Stimulated activated CD4-positive, alpha-beta T cell treated with anti-CD3 and anti-CD28 coated beads, Interleukin-1b, Interleukin-23, amount 100 ng/mL, for 1 hour (primary cell): ENCODE measurements at places on chromosomes 2 and 18.

DNA sequence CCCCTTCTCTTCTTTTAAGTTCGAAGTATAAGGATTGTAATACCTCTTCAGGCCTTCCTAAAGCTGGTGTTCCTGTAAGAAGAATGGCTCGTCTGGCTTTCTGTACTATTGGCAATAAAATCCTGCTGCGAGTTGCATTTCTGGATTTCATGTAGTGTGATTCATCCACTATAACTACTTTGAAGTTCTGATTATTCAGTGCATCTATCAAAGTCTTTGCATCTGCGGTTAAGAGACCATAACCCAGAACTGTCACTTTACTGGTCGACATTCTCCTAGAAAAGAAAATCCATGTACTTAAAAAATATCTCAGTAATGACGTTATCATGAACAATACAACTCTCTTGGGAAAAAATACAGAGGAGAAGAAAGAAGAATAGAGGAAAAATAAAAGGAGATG, 181.1 kb downstream of the ZRANB3 start:
- no peak for DNase-seq

- no peak for DNase-seq
Measured at GRCh38 chr2:163859951-163860350, 124.1 kb upstream of the FIGN start.

DNA sequence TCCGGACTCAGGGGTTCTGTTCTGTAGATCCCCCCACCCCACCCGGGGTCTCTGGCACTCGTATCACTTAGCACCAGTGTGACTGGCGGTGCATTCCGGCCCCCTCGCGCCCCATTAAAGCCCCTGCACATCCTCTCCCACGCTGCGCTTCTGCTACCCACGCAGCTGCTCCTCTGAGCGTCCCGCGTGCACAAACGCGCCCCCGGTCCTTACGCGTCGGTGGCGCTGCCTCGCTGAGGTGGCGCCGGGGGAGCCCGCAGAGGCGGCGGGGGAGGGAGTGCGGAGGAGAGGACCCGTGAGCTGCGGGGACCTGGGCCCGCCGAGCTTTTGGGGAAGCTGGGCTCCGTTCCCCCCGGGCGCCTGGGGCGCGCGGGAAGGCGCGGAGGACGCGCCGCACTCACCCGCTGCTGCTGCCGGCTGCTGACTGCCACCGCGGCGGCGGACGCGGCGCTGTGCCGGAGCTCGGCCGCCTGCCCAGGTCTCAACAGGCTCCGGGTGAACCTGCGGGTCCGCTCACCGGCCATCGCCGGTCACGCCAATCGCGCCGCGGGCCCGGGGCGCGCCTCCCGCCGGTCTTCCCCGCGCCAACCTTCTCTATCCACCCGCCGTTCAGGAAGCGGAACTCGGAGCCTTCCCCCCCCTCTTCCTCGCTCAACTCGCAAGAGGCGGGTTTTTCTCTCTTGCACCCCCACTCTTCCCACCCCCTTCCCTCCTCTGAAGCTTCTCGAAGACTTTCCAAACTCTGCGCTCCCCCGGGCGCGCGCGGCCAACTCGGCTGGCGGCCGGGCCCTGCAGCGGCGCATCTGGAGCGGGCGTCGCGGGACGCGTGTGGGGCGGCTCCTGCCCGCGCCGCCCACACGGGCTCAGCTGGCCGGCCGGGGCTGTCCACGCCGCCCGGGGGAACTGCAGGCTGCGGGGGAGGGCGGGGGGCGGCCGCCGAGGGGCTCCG, at the start of gene DOCK10:
DOCK10 (minus strand) TSS at position 618 of the 949 bp plus-strand sequence; CDS start at position 524, 94 bp downstream.
- peak; percentile 46 for DNase-seq

DNA sequence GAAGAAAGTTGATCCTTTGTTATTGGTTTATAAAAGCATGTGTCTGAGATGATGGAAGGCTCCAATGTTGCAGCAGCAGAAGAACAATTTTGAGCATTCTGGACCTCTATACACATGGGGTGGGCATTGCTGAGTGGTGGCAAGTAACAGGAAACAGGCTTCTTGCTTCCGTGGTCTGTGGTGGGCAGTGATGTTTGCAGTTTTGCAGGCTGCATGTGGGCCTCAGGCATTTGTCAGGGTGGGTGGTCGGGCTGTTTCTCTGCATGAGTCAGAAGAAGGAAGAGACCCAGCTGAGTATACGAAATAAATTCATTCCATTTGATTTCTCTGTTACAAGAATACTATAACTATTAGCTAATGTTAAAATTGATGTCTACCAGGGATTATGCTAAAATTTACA, 239.5 kb upstream of the COL3A1 start:
- DNase-seq, result no peak

GRCh38 chr2:10588931-10589330, 100.8 kb downstream of the NOL10 start:
- DNase-seq, result no peak

DNA sequence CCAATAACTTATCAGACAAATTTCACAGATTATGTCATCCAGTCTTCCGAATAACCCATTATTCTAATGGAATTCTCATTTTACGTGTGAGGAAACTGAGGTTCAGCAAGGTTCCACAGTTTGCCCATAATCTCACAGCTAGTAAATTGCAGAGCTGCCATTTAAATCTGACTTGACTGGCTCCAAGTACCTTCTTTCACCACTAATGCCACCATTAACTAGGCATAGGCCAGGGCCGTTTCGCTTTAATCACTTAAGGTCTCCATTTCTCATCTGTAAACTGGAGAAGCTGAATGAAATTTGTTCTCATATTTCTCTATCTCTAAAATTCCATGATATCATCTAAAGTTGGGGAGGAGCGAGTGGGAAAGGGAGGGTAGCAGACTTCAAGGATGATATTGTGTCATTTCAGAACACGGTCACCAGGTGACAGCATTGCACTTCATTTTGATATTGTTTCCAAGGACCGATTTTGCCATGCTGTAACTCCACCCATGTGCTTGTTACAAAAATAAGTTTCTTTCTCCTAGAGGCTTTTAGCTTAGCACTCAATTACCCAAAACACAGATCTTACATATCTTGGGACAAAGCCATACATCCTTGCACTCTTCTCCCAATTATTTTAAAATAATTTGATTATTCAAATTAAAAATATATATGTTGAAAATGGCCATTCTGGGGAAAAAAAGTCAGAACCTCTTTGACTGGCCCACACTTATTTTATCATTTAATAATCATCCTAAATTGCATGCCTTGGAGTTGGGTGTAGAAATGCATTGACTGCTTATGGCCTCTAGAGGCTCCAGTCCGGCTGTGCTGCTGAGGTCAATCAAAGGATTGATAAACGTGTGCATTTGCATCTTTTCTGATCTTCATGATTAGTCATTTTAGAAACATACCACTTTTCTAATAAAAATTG, 123.8 kb downstream of the AKAIN1 start:
- DNase-seq, result no peak

DNA sequence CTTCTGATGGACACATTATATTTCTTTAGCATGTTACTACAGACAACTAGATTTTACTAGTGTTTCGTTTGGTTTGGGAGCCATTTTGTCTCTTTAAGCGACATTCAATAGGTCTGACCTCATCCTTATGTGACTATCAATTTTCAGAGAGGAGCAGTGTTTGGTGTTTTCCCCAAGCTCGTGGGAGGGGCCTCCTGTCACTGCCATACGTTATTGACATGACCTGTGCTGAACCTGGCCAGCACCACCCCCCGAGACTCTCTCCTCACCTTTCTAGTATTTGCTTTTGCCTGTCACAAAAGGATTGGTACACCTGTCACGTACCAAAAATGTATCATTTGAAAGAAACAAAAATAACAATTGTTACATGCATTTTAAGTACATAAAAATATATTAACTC, 69.3 kb downstream of the PSMG2 start:
- DNase-seq, result no peak

- no peak for DNase-seq
Measured at GRCh38 chr2:45874344-45874743, 222.9 kb downstream of the PRKCE start.

DNA sequence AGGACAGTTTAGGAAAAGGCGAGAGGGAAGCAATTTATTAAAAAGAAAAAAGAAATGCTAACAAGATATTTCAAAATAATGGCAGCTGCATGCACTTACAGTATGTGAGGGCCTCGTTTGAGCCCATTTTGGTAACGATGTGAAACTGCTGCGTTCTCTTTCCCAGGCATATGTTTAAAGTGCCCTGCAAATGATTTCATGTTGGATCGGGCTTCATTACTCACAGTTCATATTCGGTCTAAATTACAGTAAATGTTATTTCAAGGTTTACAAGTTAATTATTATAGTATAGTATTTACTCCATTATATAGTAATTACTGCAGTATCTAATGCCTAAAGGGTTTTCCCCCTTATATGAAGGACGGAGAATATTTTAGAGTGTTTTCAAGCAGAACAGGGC, 679.1 kb downstream of the BCL11A start:
- no peak for DNase-seq

- DNase-seq, result no peak
Measured at GRCh38 chr2:191833356-191833755, 13.5 kb downstream of the CAVIN2 start.

- DNase-seq, result no peak
Measured at GRCh38 chr2:155209696-155210450, 511.4 kb downstream of the KCNJ3 start.

DNA sequence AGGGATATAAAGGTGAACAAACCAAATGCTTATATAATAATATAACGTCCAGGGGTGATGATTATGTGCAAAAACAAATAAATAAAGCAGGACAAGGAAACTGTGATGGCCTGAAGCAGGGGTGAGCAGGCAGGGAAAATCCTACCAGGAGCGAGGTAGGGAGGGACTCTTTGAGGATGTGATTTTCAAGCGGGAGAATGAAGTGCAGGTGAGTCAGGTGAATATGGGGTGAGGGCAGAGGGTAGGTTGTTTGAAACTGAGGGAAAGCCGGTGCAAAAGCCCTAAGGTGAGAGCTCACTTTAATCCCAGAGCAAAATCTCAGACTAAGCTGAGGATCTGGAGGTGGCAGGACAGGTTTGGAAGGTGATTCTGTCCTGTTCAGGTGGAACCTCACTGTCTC, 40.7 kb downstream of the CYP26B1 start:
- no peak for DNase-seq

DNA sequence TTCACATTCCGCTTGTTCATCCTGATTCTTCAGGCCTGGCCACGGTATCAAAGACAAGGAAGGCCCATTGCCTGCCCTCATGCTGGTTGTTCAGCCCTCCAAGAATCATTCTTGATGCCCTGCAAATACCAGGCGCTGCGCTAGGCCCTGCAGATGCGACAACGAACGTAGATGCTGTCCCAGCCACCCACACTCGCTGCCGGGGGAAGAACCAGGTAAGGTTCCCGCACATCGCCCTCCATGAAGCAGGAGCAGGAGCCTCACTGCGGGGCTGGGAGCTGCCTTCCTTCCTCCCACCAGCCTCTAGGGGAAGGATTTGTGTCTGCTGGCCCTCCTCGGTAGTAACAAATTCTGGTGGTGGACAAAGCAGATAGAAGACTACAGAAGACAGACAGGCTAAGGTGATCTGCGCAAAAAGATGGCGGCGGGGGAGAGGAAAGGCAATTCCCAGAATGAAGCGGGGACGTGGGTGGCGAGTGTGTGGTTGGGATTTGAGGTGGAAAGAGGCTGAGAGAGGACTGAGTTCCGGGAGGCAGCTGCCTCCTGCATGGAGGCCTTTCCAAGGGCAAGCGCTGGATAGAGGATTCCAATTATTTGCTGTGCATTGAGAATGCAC, 19.8 kb upstream of the GPR55 start:
- no peak for DNase-seq

DNA sequence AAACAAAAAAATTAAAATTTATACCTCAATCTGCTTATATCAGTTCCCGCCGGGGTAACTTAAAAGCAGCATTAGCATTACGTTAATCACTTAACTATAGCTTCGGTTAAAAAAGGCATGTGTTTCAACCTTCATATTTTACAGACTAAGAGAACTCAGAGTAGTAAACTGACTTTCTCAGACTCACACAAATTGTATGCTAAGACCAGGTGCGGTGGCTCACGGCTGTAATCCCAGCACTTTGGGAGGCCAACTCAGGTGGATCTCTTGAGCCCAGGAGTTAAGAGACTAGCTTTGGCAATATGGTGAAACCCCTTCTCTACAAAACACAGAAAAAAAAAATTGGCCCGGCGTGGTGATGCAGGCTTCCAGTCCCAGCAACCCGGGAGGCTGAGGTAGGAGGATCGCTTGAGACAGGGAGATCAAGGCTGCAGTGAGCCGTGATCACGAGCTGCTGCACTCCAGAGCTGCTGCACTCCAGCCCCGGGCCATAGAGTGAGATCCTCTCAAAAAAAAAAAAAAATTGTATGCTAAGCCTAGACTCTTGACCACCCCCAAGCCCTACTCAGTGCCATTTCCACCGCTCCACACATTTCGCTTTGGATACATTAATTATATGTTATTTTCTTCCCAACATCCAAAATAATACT, 2.4 kb downstream of the HNRNPLL start:
- DNase-seq, result no peak

DNA sequence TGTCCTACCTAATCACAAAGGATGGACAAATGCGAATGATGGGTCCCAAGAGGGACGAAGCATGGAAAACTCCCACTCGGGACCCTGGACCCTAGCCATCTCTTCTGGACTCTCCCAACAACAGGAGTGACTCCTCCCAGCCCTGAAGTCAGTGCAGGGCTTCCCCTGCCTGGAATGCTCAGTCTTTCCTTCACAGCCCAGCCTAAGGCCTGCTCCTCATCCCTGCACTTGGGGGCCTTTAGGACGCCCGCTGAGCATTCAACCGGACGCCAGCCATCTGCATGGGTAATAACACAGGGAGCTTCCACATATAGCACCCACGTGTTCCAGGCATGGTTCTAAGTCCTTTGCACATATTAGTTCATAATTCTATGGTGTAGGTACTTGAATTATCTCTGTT, 237.5 kb downstream of the KLHL29 start:
- no peak for DNase-seq

- no peak for DNase-seq
Measured at GRCh38 chr2:84286878-84287277, 172.2 kb downstream of the SUCLG1 start.

DNA sequence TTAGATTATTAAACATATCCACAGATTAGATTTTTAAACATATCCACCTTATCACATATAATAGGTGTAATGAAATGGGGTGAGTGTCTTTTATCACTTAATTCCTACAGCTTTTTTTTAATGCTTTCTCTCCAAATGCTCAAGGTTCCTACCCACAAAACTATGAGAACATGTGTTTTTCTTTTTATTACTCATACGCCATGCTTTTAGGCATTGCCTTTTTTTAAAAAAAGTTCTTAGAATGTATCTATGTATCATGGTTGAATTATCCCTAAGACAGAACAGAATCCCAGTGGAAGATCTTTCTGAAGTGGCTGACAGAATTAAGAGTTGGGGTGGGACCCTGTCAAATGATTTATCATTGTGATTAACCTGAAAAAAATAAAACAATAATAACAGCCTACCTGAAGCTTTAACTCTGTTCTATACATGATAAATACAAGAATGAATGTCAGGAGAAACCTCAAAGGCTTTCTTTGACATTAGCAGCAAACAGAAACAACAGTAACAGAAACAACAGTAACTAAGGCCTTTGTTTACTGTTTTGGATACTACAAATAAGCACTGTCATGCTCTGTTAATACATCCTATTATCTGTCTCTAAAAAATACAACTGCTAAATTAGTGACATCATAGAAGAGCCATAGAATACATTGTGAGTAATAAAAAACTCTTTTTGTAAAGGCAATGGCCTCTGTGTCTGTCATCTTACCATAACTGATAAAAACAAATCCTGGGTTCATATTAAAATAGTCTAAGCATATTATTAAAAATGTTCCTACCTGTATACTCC, 4.1 kb upstream of the ZNF397 start:
- no peak for DNase-seq
